ENCODE measurements at places on chromosomes 4 and X.
A peak's percentile ranks its signal among the peaks of the same experiment; 100 is the strongest.

DNA sequence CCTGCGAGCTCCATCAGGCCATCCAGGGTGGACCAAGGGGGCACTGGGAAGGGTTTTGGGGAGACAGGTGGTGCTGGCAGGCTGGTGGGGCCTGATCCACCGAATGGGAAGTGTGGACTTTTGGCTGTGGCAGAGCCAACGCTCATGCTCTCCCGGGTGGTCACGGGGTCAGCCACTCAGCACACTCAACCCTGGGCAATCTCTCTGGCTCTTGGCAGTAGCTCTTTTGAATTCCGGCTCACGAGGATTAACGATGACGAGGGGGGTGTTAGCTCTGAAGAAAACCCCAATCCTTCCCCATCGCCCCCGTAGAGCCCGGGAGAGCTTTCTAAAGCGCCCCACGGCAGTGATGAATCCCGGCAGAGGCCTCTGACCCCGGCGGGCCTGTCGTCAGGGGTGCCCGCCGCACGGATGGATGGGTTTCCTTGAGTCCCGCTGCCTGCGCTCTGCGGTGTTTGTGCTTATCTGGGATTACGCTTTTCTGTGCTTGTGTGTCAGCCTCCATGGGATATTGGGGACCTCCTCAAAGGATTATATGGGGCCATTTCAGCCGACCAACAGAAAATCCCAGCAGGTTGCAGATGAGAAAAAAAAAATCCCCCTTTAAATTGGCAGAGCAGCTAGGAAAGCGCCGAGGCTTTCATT lies 156.8 kb upstream of the PSAPL1 start:
- DNase-seq = no peak

DNA sequence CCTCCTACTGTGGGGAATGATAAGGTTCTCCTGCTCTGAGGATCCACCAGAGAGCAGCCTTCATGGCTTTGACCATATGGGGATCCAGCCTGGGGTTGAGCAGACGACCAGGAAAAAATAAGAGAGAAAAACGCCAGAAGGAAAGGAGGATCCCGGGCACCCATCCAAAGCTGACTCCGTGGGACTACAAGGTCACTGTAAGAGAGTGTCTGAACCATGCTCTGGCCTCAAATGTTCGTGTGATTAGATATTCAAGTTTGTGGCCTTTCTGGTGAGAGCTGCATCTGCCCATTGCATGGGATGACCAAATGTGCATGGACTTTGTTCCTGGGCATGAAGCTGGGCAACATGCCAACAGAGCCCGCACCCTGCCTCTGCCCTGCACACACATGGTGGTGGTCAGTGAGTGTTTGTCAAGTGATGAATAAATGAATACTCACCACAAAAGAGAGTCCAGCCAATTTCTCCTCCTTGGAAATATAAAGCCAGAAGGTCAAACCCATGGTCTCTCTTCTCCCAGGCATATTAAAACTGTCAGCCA lies 346.0 kb upstream of the GATB start:
- no peak for DNase-seq

- DNase-seq = no peak
Measured at GRCh38 chr4:95798003-95798402, 41.9 kb upstream of the PDHA2 start.

GRCh38 chrX:24485323-24485722 lies 20.2 kb downstream of the PDK3 start:
- DNase-seq = no peak

DNA sequence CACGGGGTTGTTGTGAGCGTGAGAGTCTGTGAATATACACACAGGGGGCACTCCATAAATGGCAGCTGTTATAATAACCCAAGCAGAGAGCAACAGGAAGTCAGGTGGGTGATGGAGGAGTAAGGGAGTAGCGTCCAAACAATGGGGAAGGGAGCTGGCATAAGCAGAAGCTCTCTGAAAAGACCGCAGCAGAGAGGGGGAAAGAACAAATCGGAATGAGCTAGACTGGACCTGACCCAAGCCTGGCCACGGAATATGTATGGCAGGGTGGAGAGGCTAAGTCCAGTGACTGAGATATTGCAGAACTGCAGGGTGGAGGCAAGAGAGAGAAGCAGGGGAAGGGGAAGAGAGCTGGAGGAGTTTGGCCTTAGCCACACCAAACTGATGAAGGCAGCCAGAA lies 6.5 kb upstream of the GJB1 start:
- no peak for DNase-seq

GRCh38 chr4:36172656-36173055 lies 71.7 kb downstream of the ARAP2 start:
- no peak for DNase-seq

- DNase-seq = peak; percentile 78
Measured at GRCh38 chr4:71545168-71545567, 206.3 kb downstream of the SLC4A4 start.

- peak; percentile 18 for DNase-seq
Measured at GRCh38 chr4:108762559-108763225, at the start of gene ETNPPL. Gene ETNPPL, minus strand, starts transcription at chr4:108763053. Its CDS starts 155 bp downstream, at chr4:108762898.

DNA sequence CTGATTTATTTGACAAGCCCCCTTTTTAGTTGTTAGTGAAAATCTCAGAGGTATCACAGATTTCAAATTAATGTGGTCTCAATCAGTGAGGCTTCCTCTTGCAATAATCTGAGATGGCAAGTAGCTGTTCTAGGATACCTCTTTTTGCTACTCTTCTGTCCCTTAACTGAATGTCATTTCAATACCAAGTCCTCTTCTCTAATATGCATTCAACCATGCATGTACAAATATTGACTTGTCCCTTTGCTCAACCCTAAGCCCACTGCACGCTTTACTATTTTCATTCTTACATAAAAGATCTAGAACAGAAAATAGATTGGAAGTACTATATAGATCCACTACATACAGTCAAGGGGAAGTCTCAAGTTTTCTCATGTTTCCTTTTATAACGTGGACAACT lies 164.2 kb downstream of the CBR4 start:
- no peak for DNase-seq

DNA sequence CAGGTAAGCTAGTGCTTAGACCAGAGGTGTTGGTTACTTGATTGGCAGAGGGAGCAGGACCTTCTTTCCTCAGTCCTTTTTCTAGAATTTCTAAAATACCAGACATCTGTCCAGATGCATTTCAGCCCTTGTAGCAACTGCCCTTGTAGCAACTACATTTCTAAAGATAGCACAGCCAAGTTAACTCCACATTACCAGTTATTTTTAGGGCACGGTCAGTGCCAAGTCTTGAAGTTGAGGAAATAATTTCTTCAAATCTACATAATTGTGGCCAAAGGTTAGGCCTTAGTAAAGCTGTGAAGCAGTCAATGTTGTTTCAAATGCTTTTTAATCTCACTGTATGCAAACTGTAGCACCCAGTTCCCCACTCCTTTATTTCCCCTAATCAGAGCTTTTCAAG lies 62.9 kb downstream of the MID1IP1 start:
- no peak for DNase-seq

GRCh38 chrX:121802881-121803412 lies 755.5 kb downstream of the GLUD2 start:
- DNase-seq = no peak

GRCh38 chr4:15720851-15721250 lies 18.0 kb downstream of the BST1 start:
- no peak for DNase-seq

Measured in fibroblast of skin of right biceps (primary cell).